ENCODE measurements at places on chromosomes 12 and 14. TPM values are rescaled to one million over a fixed set of nuclear protein-coding genes. Genes with fewer than 3 reads are reported as not detected.

ITPK1 gene
- 70.2 TPM for total RNA-seq

DNAH10 gene
- total RNA-seq, result 1.3 TPM

CLEC2D gene
- 1.9 TPM for total RNA-seq

DNA sequence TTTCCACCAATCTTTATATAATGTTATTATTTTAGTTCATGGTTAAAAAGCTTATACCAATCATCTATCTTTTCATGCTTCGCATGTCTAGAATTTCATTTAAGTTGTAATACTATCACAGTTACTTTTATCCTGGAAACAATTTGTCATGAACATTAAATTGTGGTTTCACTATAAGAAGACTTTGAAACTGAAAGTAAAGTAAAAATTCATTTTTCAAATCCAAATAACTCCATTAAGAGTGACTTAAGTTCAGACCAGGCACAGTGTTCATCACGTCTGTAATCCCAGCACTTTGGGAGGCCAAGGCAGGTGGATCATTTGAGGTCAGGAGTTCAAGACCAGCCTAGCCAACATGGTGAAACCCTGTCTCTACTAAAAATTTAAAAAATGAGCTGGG is 12.4 kb downstream of the ESR2 start:
- no peak for DNase-seq

GRCh38 chr12:10307630-10308029 is at the start of gene KLRD1:
Gene KLRD1, plus strand, starts transcription at chr12:10307870. Its CDS starts 208 bp downstream, at chr12:10308078.
- no peak for DNase-seq
